ENCODE measurements at places on chromosomes 5 and 9.

GRCh38 chr5:53029608-53030007 is 40.5 kb downstream of the ITGA2 start:
- no peak for DNase-seq

DNA sequence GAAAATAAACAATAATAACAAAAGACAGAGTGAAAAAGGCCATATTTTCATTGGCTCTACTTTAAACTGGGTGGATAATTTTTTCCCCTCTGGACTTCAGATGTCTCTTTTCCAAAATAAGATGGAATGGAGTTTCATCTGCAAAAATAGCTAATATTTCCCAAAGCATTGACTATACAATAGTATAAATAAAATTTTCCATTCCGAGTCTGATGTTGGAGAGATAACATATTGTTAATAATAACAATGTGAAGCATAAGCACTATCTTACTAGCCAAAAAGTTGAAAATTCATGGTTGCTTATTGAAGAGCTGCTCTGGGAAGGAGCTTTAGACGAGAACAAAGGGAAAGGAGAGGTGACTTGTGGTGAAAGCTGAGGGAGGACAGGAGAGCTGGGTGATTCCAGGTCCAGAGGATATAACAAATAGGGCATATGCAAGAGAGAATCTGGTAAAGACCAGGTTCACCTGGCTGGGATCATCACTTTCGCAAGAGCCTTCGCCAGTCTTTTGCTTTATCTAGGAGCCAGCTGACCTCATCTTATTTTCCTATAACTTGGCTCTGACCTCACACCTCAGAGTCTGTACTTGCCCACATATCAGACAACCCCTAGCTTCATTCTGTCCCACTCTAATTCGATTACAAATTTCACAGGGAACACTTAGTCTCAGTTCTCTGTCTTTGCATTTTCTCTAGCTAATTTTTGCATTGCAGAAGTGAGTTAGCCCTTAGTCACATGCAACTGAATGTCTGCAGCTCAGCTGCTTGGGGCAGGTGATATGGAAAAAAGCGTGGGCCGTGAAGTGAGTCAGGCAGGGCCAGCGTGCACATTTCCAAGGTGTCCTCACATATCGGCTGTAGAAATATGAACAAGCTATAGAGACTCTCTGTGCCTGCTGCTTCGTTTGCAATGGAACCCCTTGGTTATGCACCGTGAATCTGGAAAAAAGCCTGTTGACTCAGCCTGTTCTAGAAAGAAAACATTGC is 7.6 kb upstream of the ZNF474 start:
- DNase-seq = no peak

DNA sequence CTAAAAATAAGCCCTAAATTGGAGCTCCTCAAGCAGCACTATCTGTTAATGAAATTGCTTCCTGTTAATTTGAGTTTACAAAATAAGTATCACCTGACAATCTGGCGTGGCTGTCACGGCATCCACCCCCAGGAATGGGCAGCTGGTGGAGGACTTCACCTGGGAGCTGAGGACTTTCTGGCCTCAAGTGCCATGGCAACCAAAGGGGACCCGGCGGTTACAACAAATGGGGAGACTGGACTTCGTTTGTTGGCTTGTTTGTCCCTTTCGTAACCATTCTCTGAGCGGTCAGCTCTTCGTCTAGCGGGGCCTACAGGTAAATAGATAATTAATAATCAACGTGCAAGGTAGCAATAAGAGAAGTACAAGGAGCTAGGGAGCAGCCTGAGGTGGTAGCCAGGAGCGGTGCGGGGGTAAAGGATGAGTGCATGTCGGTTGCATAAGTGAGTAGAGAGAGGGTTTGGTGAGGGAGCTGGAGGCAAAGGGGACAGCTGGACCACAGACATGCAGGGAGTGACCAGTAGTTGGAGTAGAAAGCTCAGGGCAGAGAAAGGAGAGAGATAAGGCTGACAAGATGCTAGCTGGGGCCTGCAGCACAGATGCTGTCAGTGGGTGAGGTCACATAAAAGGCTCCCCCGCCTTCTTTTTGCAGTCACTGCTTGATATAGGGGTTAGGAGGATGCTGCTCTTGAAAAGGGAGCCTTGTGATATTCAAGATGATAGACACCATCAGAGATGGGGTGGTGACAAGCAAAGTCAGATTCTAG is 62.5 kb downstream of the HSPA4 start:
- no peak for DNase-seq

GRCh38 chr5:169128679-169129078 is 172.3 kb downstream of the SLIT3 start:
- no peak for DNase-seq

DNA sequence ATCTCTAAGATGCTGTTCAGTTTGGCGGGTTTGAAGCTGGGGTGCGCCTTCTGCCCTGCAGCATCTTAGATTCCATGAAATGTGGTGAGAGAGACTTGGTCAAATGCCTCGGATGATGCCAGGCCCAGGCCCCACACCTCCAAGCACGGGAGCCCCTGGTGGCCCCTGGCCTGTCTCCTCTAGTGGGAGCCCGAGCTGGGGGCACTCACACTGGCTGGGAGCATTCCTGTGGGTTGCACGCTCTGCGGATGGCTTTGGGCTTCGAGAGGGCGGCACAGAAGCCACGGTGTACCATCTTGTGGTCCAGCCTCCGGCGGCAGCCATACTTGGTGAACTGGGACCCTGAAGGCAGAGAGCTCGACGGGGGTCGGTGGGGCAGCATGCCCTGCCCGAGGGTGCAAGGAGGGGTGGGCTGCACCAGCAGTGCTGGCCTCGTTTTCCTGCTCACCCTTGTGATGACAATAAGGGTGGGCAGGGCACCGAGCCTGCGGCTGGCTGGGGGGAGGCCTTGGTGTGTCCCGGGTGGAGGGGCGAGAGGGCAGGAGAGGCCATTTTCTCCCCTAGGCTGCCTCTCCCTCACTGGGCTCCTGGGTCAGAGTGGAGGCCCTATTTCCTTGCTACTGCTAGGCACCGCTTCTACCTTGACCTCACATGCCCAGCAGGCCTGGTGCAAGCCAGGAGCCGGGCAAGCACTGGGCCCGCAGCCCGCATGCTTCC is 65.8 kb downstream of the ZNF354C start:
- no peak for DNase-seq

- DNase-seq = no peak
Measured at GRCh38 chr9:99249619-99250018, 27.5 kb downstream of the SEC61B start.

GRCh38 chr9:7287986-7288385 is 511.6 kb downstream of the DMAC1 start:
- DNase-seq = no peak

GRCh38 chr5:50889790-50890189 is 223.4 kb downstream of the PARP8 start:
- DNase-seq = no peak

Data from stimulated activated CD4-positive, alpha-beta T cell treated with anti-CD3 and anti-CD28 coated beads, Interleukin-4, amount 100 ng/mL, for 4 hours (primary cell).